ENCODE measurements at places on chromosomes 2 and 18.
A peak's percentile ranks its signal among the peaks of the same experiment; 100 is the strongest.

DNA sequence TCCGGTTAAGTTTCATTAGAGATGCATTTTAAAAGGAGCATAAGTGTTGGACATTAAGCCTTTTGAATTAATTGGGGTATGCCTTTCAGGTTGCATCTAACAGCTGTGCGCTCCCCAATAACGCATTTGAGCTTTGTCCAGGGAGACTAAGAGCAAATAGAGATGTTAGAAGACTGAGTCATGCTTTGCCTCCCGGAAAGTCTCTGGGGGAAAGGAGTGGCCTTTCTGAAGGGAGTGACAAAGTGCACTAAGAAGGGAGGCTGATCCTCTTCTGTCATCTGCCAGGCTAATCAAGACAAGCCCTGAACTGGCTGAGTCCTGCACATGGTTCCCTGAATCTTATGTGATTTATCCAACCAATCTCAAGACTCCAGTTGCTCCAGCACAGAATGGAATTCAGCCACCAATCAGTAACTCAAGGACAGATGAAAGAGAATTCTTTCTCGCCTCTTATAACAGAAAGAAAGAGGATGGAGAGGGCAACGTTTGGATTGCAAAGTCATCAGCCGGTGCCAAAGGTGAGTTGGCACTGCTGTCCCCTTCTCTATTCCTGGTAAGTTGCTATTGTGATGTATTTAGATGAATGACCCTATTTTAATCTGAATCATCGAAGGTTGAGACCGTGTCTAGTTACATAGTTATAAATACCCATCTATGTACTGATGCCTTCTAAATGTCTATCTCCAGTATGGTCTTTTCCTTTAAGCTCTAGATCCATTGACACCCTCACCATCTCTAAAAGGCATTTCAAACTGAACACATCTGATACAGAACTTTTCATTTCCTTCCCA lies 12.1 kb downstream of the TTL start:
- DNase-seq, result no peak

DNA sequence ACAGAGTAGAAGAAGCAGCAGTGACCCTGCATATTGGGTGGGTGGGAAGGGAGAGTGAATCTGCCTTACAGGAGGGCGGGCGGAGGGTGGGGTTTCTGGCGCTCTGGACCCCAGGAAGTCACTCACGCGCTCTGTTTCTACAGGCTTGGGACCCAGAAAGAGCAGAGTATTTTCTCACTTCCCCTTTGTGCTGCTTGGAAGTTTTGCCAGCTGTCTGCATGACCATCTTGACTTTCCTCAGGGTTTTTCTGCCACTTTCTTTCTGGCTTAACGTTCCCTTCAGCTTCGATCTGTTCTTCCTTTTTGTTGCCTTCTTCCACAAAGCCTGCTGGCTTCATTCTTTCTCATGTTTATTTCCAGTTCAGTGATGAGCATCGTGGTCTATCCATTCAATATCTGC lies 383.1 kb downstream of the GALR1 start:
- no peak for DNase-seq

DNA sequence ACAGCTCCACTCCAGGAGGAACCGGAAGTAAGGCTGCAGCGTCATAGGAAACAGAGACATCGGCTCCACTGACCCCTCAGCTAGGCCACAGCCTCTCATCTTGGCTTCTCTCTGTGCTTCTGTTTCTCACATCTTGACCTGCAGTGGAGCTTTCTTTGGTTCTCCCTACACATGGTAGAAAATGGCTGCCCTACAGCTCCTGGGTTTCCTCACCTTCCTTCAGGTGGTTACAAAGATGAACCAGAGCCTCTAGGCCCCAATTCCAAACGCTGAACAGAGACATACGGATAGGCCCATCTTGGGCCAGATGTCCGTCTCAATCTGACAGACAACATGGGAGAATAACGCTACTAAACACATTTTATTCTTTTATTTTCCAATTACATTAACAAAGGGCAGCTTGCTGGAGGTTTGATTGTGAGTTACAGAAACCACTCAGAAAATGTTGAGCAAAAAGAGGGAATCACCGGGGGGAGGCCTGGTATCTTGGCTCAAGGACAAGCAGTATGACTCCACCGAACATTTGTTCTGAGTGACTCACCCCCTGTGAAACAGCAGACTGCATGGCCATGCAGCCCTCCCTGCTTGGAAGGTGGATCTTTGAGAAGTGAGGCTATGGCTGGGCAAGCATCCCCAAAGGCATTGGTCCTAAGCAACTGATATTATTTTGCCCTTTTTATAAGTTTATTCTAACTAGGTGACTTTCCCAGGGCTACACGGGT lies 303.5 kb downstream of the CDCA7 start:
- DNase-seq, result no peak

DNA sequence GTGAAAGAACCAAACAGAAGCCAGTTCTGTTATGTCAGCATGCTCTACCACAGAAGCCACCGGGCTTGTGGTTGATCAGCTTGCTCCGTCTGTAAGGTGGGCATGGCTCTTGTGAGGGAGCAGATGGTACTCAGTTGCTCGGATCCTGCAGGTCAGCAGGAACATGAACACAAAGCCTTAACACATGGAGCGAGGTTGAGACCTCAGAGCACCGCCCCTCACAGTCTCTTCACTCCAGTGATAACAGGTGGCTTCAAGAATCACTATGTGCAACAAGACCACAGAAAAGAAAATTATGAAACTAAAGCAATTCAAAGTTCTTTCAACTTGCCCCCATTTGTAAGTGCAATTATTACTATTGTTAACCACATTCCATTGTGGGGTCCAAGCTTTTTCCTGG lies 72.1 kb downstream of the OSBPL6 start:
- no peak for DNase-seq

DNA sequence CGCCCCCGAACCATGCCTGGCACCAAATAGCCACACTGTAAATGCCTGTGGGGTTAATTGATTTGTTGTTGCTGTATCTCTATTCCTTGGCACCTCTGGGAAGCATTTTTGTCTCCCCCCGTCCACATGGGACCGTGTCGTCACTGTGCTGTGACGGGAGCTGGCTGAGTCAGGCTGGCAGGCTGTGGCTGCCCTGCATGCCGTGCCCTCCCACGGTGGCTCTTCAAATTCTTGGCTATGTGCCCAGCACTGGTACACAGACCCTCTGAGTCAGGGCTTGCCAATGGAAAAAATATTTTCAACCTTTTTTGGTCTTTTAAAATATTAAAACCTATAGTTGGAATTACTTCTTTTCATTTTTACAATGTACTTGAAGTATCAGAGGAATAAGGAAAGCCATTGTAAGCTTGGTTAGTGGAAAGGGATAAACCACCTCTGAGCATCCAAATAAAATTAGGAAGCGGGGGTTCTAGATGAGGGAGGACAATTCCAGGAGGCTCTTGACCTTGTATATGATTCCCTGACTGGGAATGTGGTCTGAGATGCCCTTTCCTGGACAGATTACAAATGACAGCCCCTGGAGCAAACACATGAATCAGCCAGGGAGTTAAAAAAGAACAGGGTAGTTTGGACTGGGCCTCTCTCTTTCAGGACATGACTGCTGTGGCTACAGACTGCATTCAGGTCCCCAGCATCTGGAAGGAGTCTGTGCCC lies 59.4 kb downstream of the DGKD start:
- DNase-seq, result peak; percentile 40

DNA sequence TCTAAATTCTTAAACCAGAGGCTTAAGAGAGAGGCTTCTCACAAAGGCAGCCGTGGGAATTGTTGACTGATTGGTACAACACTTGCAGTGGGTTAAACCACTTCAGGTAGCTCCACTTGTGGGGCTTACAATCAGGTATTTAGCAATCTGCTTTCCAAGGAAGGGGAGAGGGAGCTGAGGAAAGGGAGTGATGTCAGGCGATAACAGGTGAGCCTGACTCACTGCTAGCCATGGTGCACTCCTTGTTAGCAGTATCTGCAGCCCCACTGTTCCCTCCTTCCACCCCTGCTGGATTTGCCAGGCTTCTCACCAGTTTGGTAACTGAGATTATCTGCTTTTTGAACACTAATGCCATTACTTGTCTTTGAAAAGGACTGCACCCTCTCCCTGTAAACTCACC lies 1056.7 kb upstream of the FANCL start:
- DNase-seq, result no peak

- no peak for DNase-seq
Measured at GRCh38 chr18:21650311-21650710, 38.2 kb downstream of the SNRPD1 start.

GRCh38 chr18:4319738-4320677 lies 135.1 kb downstream of the DLGAP1 start:
- DNase-seq, result no peak

GRCh38 chr2:6937157-6937556 lies 19.9 kb downstream of the RNF144A start:
- DNase-seq, result no peak

DNA sequence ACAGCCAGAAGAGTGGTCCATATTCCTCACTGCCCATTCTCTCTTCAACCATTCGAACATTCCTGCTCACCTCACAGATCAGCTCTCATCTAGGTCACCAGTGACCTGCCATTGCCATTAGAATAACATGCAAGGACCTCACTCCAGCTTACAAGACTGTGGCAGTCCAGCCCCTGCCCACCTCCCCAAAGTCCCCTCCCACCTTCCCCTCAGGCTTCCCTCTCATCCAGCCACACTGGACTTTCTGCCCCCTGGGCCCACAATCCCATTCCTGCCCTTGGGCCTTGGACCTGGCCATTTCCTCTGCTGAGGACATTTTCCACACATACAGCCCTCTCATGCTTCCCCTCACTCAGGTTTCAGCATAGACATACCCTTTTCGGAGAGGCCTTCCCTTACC lies 5.2 kb upstream of the TMEM177 start:
- DNase-seq, result no peak

DNA sequence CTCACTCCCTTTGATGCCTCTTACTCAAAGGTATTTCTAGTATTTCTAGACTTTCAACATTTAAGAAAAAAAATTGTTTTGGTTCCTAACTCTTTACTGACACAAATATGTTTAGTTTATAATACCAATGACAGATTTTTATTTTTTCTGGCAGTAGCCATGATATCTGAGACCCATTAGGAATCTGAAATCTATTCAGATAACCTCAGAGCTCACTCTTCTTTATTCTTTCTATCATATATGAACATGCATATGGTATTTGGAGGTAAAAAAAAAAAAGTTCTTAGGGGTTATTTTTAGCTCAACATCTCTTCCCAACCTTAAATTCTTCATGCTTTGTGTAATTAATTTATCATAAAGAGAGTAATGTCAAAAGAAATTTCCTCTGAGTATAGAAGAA lies 465.5 kb downstream of the CDH2 start:
- no peak for DNase-seq

DNA sequence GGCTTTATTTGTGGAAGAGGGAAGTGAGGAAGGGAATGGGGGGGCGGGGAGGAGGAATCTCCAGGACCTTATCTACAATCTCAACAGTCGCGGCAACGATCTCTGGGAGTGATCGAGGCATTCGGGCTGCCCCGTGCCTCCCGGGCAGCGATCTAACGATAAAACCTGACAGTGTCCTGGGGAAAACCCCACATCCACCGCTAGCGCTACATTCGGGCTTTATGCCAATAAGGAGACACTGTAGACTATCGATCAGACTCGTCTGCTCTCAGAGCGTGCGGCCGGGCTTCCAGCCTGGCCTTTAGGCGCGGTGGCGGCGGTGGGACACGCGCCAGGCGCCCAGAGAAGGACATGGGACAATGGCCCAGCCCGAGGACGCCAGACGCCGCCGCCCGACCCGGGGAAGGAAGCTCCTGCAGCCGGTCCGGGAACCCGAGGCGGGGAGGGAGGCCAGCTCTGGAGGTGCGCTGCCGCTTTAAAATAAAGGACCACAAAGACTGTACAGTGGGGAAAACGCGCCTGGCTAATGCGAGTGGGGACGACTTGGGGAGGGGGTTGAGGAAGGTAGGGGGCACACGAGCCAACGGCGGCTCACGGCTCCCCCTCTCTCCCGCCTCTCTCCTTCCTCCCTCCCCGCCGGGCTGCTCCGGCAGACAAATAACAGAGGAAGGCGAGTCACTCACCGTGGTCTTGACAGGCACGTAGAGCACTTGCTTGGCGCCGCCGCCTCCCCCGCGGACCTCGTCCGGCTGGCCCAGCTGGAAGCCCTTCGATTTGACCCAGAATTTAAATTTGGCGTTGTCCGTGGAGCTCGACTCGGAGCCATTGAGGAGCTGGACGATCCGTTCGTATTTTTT lies 2.2 kb downstream of the NOL4 start:
- DNase-seq, result no peak

DNA sequence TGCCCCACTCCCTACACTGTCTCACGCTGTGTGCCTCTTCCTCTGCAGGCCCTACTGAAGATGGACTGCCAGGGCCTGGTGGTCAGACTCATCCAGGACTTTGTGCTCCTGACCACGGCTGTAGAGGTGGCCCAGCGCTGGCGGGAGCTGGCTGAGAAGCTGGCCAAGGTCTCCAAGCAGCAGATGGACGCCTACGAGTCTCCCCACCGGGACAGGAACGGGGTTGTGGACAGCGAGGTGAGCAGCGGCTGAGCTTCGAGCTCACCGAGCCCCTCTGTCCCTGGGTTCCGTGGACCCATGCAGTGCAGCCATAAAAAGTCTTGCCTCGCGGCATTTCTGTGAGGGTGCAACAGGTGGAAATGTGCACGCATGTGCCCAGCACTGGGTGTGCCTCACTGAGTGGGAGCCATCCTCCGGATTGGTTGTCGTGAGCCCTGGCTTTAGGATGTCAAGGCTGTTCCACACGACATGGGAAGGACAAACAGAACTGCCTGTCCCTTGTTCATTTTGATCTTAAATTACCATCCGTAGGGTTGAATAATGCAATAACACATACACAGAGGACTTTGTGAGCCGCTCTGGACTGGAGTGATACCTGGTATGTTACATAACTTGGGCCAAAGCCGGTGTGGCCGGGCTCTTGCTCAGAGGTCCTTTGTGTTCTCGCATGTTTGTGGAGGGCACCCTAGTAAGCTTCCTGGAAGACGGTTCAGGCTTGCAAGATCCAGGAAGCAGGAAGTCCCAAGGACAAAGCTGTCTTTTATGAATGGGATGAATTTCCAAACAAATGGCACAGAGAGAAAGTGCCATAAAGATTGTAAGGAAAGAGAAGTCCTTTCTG lies 100.9 kb downstream of the SH3BP4 start:
- no peak for DNase-seq

DNA sequence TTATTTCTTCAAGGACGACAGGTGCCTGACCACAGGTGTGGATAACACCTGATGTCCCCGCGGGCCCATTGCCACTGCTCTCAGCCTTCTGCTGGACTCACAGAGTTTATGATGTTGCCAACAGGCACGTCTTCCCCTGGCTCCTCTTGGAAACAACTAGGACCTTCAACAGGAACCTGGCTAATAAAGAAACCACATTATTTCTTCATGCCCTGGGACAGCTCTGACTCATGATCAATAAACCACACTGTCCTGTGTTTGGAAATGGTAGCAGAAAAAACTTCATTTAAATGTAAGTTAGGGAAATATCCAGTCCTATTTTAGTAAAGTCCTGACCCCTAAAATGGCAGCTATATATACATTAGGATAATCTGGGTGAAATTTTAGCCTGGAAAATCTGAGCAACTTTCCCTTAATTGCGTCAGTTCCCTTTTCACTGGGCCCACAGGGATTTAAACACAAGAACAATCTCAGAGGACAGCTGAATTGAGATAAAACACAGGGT lies 158.9 kb downstream of the VAPA start:
- DNase-seq, result no peak

DNA sequence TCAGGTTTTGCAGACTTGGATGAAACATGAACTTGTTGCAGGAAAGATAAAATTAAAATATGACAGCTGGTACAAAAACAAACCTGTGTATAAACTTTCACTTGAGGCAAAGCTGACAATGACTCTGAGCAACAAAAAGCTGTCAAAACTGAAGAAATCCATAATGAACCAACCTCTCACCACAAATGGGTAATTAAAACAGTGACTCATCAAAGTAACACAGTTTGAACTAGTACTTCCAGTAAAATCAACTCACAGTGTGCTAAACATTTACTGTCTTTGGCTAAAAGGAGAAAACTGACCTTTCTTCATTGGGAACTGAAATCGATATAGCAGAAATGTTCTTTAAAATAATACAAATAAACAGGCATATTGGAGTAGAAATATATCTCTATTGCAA lies 209.7 kb downstream of the WDPCP start:
- DNase-seq, result no peak
